Stimulated activated CD4-positive, alpha-beta T cell treated with anti-CD3 and anti-CD28 coated beads, Interleukin-1b, Interleukin-23, amount 100 ng/mL, for 48 hours (primary cell): ENCODE measurements at places on chromosomes 7 and 10.

DNA sequence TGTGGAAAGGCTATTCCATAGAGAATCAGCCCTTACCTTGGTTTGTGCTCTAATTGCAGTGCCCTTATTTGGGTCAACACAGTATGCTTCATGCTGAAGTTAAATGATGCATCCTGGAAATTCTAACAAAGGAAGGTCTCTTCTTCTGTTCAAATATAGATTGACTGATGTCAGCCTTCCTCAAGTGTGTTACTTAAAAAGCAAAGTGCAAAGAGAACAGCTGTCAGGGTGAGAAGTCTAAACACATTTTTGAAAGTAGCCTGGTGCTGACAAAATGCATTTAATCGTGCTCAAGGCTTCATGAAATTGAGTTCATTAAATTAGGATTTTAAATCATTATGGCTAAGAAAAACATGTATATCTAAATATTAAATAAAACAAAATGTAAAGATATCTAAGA is 19.5 kb downstream of the AGR2 start:
- DNase-seq, result no peak

GRCh38 chr10:43125881-43126731 is 12.1 kb upstream of the CSGALNACT2 start:
- DNase-seq, result no peak

GRCh38 chr7:135774284-135774683 is 25.7 kb upstream of the FAM180A start:
- no peak for DNase-seq

GRCh38 chr7:80830010-80830409 is 88.8 kb downstream of the SEMA3C start:
- no peak for DNase-seq

GRCh38 chr7:44673771-44674170 is 67.3 kb downstream of the OGDH start:
- DNase-seq, result no peak

GRCh38 chr7:94612253-94612652 is 43.7 kb downstream of the SGCE start:
- DNase-seq, result no peak

- no peak for DNase-seq
These were observed 36.7 kb upstream of the GRID1 start for GRCh38 chr10:86403183-86403797.

DNA sequence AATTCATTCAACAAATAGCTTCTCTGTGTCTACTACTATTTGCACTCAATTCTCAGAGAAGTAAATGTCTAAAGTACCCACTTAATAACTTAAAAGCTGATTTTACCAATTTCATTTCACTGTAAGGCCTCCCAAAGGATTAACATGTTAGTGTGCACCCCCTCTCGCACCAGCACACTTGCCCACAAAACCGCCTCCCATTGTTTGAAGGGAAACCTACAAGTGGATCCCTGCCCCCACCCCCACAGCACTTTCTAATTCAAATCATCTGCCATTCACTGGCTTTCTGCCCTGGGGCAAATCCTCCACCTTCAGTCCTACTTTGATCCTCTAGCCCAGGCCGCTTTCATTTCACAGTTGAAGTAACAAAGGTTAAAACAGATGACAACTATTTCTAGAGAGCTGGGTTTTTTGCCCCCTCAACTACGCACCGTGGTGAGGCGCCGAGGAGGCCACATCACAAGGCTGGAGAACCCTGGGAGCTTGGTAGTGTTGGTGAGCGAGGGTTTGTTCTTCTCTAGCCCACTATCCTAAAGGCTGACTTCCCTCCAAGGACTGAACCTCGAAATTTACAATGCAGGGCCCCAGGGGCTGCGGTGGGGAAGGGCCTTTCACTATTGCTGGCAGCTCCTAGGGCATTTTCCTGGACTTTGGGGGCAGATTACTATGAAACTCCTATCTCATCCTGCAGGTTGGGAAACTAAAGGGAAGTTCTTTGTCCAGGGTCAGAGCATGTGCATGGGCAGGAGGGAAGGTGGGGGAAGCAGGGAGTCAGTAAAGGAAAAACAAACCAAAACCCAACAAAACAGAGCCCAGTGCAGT is 517.4 kb upstream of the ZMIZ1 start:
- no peak for DNase-seq

GRCh38 chr7:50405221-50405620 is 44.9 kb downstream of the FIGNL1 start:
- DNase-seq, result no peak

DNA sequence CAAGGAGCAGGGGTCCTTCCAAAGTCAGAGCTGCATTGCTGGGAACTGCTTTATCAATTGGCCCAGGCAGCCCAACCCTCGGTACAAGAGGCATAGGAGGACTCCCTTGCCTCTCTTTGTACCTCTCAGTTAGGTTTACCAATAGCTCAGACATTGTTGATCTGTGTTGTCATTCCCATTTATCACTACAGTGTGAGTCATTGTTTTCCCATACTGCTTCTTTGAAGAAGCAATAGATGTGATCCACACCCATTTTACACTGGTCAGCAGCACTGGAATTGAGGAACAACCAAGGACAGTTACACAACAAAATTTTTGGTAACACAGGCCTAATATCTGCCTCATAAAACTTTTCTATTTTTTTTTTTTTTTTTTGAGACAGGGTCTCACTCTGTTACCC is 307.2 kb downstream of the SNX13 start:
- DNase-seq, result no peak

GRCh38 chr7:90119178-90119971 is 34.9 kb upstream of the STEAP1 start:
- DNase-seq, result peak; percentile 25

DNA sequence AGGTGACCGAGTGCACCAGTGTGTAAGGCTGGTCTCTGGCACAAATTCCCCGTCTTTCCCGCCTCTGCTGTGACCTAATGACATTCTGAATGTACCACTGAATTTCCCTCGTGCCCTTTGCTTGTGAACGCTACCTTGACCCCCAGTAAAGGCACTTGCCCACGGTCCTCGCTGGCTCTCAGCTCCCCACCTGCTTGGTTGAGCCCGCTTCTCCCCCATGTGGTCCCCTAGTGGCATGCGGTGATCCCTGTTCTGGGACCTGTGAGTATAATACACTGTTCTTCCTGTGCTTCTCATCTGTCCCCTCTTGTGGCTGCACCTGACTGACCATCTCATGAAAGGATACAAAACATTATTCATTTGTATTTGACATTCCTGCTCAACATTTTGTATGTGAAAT is 495.7 kb downstream of the INHBA start:
- no peak for DNase-seq

DNA sequence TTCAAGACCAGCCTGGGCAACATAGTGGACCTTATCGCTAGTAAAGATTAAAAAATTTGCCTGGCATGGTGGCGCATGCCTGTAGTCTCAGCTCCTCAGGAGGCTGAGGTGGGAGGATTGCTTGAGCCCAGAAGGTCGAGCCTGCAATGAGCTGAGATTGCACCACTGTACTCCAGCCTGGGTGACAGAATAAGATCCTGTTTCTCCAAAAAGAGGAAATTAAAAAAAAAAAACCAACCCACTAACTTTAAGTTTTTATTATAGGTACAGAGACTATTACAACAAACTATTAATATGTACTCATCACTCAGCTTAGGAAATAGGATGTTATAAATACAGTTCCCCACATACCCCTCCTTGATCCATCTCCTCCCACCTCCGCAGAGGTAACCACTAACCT is 30.2 kb downstream of the DHTKD1 start:
- no peak for DNase-seq

DNA sequence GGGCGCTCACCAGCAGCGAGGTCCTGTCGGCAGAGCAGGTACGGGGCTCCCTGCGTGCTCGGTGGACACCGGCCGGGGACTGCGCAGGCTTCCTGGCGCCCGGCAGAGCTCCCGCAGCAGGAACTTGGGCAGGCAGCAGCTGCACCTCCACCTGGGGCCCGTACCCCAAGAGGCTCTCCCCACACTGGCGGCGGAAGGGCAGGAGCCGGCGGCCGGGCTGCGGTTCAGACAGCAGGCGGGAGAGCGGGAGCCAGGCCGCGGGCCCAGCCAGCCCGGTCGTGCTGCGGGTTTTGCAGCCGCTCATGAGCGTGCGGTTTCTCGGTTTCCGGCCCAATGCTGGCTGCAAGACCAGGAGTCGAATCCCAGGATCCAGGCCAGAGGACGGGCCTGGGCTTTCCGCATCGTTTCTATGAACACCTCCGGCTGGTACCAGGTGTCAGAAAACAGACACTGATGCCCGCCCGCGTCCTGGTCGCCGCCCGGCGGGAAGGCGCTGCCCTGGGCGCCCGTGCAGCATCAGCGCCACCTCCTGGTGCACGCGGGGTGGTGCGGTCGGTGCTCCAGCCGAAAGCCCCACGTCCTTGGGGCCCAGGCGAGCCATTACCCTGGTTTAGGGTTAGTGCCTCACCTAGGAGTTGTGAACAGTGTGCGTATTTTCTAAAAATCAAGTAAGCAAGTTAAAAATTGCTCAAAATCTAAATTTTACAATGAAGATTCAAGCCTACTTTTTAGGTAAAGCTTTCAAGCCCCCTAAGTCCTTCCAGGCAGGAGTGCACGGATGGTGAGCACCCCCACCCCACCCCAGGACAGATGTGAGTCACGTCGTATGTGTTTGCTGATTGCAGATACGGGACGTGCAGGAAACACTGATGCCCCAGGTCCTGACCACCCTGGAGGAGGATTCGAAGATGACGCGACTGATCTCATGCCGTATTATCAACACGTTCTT is 47.4 kb upstream of the PRKAR1B start:
- DNase-seq, result peak; percentile 67

DNA sequence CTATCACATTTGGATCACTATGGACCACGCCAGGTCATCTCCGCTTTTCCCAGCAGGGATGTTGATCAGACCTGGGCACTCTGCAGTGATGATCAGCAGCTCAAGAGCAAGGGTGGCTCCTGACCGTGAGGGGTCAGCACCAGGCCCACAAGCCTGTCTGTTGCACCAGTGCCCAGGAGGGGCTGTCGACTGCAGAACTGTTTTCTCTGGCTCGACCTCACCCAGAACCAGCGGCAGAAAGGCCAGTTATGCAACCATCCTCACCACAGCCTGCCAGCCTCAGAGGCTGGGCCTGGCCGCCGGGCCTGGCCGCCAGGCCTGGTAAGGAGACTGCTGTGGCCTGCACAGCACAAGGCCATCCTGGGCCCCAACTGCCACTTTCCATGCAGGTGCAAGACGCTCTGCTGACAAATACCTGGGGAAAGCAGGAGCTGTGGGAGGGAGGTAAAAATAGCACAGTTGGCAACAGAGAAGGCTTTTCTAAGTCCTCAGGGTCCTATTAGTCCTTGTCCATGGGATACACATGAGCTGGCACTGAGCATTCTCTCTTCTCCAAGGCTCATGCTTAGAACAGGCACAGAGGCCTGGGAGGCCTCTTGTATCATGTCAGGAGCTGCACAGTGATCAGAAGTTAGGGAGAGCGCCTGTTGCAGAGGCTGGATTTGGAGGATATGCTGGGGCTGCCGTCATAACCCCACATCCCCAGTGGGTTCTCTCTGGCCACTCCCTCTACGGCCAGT is 17.5 kb downstream of the KCNMA1 start:
- no peak for DNase-seq
